ENCODE measurements at places on chromosomes 6 and 20.

GRCh38 chr20:219290-220115 lies 7.6 kb upstream of the DEFB129 start:
- peak; percentile 1 for DNase-seq

GRCh38 chr6:108777536-108777935 lies 70.7 kb upstream of the ARMC2 start:
- no peak for DNase-seq

DNA sequence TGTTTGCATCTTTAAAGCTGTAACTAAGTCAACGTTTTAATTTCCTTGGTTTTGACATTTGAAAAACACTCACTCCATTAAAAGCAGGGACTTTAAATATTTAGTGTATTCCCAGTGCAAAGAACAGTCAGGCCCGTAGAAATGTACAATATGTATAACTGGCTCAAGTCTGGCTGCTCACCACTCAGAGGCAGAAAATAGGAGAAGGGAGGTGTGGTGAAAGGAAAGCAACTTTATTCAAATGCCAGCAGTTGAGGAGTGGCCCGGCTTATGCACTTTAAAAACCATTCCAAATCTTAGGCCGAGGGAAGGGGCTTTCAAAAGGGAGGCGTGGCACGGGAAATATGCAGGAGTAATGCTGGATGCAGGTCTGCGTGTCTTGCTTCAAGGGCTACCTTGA lies 120.6 kb downstream of the TMEM200A start:
- no peak for DNase-seq

- DNase-seq: peak; percentile 52
Observed at GRCh38 chr20:37384683-37385174, 38.8 kb downstream of the SRC start.

DNA sequence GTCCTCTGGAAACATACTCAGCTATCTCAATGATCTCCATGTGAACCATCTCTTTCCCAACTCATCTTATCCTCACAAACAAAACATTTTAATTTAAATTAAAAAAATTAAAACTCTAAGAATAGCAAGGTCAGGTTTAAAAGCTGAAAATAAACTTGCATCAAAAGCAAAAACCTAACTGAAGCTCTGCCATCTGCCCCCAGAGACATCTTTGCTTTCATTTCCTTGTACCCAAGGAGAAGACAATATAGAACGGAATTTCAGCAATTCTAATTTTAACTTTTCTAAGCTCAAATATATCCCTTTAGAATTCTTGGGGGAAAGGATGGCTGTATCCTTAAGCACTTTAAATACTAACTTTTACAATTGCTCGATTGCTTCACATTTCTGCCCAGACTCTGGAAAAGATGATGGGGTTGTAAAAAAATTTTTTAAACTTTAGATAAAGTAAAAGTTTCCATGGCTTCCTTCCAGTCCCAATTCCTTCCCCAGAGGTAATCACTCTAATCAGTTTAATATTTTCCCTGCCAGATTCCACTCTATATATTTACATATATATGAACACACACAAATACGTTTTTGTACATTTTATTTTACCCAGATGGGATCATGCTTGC lies 69.2 kb upstream of the SMIM29 start:
- DNase-seq: no peak

Data from AG10803 (cell line).